HCEC 1CT (cell line): ENCODE measurements at places on chromosomes 7 and 10.

DNA sequence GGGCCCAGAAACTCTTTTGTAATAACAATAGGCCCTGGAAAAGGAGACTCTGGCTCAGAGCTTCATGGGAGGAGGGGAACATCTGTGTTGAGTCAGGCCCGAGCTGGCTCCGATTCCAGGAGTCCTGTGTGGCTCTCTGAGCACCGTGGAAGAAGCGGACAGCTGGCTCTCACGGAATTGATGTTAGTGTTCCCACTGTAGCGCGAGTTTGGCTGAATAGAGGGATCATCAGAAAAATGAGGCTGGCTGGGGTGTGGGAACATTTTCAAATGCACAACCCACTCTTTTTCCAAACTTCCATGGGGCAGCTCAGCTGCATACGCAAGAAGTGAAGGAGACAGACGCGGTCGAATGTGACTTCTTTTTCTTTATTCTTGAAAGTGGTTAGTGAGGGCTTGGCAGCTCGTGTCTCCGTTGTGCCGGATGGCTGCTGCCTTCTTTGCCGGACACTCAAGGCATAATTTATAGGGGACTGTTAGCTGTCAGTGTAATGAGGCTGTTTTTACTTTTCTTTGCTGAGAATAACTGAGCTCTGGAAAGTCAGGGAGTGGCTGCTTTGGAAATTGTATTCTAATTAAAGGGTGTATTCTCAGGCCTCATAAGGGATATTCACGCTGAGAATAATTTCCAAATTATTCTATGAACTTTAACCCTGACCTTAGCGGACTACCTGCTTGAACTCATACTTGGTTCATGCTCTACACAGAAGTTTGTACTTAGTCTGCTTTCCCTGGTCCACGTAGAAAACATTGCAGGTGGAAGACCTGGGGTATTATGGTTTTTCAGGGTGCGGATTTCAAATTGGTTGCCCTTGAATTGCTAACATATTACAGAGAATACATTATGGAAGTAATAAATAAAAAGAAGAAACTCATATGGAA, 23.1 kb downstream of the MDFIC start:
- peak; percentile 90 for DNase-seq

DNA sequence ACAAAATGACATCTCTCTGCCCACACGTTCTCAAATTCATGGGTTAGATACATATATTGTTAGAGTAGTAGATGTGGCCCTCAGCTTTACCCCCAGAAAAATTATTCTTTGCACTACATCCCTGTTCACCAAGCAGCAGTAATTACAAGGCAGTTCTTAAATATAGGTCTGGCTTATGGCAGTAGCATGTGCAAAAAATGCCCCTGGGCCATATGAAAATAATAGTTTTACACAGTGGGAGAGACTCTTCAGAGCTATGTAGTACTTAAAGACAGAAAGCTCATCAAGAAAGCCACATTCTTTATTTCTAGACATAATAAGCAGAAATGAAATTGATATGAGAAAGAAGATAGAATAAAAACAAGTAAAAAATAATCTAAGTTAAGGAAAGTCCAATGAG, 196.3 kb upstream of the FOXP2 start:
- DNase-seq, result no peak

GRCh38 chr10:104487794-104488438, 134.3 kb downstream of the CFAP58 start:
- DNase-seq, result no peak

DNA sequence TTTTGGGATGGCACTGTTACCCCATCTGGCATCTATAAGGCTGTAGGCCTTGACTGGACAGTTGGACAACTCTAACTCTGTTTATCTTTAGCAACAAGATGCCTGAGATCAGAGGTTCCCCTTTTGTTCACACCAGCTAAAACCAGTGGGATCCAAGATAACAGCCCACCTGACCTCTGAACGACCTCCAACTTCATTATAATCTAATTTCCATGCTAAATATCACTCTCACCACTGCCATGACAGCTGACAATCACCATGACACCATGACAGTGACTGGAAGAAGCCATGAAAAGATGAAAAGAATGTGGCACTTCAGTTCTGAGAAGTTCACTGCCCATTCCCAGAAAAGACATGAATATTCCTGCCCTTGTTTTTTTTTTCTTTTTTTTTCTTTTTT, 281.4 kb upstream of the TAC1 start:
- no peak for DNase-seq

- no peak for DNase-seq
Observed at GRCh38 chr7:43309706-43310022, 197.2 kb downstream of the HECW1 start.

DNA sequence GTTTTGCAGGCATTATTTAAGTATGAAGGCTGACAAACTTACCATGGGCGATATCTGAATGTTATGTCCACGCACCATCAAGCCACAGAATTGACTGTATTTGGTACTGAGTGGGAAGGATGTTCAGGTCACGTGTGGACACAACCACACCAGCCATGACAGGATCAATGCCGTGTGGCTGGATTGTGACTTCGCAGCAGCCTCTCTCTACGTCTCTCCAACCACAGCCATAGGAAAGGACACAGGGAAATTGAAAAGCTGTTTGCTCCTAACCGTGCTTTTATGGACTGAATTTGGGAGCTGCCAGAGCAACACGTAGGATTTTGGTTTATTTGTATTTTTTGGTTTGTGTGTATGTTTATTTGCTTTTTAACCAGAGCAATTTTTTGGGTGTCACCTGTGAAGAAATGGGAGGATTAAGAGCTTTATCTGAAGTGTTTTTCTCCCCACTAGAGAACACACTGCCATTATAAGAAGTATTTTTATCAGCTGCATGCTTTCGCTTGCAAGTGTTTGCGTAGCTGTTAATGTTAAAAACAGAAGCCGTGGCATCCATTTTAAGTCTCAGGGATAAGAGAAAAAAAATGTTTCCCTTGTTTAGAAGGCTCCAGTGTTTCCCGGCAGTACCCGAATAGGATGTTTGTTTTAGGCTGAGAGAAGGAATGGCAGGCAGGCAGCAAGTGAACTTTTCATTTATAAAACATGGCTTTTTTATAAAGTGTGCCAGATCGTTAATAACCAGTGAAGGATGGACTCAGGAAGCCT, 401.1 kb upstream of the NFE2L3 start:
- no peak for DNase-seq

DNA sequence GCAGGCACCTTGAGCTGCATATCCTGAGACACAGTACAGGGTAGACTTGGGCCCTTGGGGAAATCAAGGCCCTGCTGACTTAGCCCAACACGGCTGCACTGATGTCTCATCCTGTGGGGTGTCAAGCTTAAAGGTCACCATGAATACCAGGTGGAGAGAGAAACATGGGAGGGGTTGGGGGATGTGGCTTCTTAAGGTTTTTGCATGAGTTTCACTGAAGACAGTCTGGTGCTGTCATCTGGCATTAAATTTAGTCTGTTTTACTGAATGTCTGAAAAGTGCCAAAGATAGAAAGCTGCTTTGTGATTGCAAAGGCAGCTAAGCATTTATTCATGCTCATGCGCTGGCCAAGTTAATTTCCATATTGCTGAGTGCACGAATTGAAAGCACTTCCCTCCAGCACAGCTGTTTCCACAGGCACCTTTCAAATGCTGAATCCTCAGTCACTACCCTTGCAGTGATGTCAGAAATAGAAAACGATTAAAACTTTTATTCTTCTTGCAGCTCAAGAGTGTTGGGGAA, 102.1 kb downstream of the OSBPL3 start:
- no peak for DNase-seq

DNA sequence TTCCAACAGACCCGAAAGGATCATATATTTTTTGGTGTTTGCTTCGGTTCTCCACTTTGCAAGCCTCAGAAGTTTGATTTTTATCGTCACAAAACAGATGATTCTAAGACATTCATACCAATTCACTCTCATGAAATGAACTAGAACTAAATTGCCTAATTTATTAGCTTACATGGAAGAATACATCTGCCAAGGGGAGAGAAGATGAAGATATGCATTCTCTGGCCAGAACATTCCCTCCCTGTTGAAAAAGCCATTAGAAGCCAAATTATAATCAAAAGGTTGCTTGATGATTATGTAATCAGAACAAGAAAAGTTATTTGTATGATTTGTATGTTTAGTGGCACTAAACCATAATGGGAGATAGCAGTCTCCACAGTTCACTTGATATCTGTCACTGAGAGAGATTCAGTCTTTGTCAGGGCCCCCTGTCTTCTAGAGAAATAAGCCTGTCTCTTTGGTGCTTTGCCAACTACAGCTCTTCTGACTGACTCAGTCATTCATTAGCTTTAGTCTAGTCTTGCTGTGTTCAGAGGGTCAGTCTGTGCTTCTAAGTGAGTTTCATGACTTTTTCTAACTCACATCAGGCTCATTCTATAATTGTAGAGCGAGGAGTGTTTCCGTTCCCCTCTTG, 95.3 kb upstream of the GNAI1 start:
- DNase-seq, result no peak

DNA sequence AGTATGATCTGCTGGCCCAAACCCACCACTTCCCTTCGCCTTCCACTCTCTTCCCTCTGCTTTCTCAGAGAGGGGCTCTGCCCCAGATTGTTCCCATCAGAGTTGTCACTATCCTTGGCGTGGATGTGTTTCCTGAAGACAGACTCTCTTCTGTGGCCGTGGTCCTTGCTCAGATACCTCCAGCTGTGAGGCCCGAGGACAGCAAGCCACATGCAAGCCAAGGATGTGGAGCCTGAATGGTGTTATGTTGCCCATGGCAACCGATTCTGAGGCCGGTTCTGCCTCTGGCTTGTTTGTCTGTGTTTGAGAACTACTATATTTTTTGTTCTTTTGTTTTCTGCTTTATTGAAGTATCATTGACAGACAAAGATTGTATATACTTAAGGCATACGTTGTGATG, 247.4 kb upstream of the PODXL start:
- no peak for DNase-seq

GRCh38 chr7:134449680-134450079, 9.2 kb downstream of the AKR1B1 start:
- DNase-seq, result no peak

- DNase-seq, result no peak
Observed at GRCh38 chr10:11145495-11145855, 127.8 kb downstream of the CELF2 start.

DNA sequence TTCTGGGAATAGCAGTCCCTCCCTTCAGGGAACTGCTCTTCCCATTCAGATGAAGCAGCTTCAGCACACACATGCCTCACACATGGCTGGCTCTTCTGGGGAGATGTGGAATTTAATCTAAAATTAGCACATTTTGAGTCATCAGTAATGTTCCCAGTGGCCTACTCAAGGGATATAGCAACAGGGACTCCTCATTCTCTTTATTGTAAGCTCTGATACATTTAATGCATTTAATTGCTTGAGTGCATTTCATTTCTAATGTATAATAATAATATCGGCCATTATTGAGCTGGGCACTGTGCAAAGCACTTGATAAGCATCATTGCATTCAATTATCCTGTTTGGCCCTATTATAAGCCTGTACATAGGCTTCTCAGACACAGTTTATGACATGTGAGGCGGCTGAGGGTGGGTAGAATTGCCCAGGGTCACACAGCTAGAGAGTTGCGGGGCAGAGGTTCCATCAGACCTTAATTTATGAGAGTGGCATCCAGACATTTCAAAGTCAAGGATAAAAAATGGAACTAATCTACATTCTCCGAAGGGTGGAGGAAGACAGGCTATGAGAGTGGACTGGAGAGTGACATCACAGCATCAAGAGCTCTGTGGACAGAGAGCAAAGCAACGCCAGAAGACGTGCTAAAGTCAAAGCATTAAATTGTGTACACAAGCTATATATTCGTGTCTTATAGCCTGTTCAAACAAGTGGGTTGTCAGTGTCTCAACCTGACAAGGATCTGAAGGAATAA, 76.8 kb downstream of the LANCL2 start:
- DNase-seq, result peak; percentile 89

DNA sequence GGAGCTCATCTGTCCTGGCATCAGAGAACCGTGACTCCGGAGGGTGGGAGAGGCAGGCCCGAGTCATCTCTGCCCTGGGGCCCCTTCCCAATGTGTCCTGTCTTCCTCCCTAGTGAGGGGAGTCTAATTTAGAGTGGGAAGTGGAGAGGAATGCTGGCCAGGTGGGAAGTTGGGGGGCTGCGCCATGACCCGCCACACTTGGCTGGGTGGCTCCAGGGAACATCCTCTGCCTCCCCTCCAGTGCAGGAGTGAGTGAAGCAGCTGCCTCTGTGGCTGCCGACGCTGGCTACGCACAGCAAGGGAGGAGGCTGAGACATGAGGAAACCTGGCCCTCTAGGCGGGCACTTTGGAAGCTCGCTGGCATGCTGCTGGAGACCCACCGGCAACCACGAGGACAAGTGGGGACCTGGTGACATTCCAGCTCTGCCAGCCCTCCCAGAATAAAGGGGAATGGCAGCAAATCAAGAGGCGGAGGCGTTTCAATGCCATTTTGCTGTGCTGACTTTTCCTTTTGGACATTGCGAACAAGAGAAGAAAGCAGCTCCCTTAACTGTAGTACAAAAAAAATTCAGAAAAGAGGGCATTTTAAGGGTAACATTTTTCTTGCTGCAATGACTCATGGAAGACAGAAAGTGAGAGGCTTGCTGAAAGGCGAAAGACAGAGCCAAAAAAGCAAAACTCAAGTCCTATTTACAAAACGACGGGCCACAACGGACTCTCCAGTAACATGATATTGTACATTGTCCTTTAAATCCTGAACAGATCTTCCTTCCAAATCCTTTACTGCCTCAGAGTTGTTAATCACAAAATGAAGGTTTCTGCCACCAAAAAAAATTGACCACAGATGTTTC, 121.2 kb upstream of the PITRM1 start:
- no peak for DNase-seq

- no peak for DNase-seq
Observed at GRCh38 chr7:105210721-105211205, 178.0 kb downstream of the SRPK2 start.

DNA sequence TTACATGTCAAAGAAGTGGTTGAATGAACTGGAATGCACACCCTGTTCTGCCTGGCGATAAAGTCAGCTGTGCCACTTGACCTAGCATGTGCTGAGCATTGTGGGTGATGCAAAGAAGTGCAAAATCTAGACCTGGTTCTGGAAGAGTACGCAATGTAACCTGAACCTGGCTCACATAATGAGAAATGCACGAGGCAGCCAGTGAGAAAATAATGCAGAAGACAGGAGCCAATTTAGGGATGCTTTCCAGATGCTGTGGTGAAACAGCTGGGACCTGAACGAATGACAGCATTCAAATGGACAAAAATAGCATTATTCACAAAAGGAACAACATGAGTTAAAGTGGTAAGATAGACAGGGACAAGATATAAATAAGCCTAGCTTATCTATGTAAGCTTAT, 402.6 kb downstream of the SORCS1 start:
- DNase-seq, result no peak

DNA sequence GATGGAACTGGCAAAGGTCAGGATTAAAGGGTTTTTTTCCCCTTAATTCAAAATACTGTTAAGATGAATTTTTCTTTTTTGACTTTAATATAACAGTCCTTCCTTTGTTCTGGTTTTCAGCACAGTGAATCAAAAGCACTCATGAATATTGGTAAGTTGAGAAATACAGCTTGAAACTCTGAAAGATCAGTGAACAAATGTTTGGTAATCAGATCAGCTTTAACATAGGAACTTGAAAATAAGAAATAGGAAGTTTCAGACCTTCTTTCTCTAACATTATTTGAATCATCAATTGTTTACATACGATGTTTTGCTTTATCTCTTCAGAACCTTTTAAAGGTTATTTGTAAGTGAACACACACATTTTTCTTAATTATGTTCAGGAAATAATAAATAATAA, 90.5 kb downstream of the SGMS1 start:
- no peak for DNase-seq
